ENCODE measurements at places on chromosomes 2 and 18.

DNA sequence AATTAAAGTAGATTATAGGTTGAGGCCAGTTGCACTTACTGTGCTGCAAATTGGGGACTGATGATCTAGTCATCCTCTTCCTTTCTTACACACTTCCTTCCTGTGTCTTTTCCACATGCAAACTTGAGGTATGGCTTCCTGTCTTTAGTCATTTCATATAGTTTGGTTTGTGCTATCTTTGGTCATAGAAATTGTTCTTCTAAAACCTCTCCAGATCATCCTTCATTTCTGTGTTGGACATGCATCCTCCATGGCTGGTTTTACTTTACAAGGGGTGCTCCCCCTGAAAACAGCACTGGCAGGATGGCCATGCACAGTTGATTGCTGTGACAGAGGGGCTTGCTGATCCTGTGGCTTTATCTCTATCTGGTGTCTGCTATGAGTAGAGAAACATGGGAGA is 36.5 kb downstream of the MGAT5 start:
- DNase-seq, result no peak

DNA sequence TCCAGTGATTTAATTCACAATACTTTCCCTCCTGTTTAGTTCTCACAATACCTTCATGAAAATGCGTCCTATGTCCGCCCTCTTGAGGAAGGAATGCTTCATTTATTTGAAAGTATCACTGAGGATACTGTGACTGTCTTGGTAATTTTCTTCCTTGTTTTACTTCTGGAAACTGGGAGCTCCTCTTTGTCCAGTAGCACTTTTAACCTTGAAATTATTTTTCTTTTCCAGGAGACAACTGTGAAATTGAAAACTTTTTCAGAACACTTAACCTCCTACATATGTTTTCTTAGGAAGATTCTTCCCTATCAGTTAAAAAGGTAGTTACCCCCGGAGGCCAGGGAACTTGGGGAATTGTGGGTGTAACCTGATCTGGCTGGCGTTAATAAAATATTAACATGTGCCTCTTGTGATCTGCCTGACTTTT is 58.9 kb upstream of the STON1 start:
- peak; percentile 32 for DNase-seq

DNA sequence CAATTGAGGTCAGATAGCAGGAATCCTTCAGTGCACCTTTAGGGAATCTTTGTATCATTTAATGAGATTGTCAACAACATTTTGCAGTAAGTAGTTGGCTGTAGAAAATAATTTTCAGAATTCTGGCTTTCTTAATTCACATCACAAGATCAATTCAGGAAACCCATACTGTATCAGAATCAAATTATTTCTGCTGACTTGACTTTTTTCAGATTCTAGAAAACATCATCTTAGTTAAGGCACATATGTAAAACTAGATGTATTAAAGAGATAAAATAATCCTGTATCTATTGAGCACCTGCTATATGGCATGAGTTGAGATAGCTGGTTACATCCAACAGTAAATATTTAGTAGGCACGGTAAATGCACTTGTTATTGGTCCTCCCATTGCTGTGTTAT is 791.4 kb downstream of the TDRD15 start:
- DNase-seq, result no peak

DNA sequence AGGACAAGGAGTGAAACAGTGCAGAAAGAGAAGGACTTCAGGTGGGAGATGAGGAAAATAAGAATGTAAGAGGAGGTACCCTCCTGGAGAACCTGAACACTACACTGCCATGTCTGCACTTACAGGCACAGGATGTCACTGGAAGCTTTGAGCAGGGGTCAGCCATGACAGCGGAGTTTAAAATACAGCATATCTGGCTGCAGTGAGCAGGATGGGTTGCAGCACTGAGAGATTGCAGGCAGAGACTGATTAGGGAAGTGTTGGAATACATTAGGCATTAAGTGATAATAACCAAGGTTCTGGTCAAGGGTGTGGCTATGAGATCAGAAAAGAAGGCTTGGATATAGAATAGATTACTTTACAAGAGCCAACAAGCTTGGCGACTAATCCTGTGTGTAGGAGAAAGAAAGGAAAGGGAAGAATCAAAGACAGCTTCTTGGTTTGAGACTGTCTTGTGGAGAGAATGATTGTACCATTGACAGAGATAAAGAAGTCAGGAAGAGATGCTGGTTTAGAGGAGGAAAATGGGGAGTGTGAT is 171.1 kb upstream of the RBMS1 start:
- DNase-seq, result no peak

- no peak for DNase-seq
Observed at GRCh38 chr2:172147944-172148650, 45.4 kb upstream of the DLX2 start.

GRCh38 chr2:30310371-30310770 is 79.0 kb downstream of the LBH start:
- DNase-seq, result no peak

GRCh38 chr18:3115447-3116030 is 102.6 kb upstream of the LPIN2 start:
- no peak for DNase-seq

All from NCI-H2107 (cell line).